Left cardiac atrium (tissue), 4 donors: ENCODE measurements at places on chromosomes 12 and 14. TPM values are rescaled to one million over a fixed set of nuclear protein-coding genes. Genes with fewer than 3 reads are reported as not detected.
A peak's percentile ranks its signal among the peaks of the same experiment; 100 is the strongest.

DNA sequence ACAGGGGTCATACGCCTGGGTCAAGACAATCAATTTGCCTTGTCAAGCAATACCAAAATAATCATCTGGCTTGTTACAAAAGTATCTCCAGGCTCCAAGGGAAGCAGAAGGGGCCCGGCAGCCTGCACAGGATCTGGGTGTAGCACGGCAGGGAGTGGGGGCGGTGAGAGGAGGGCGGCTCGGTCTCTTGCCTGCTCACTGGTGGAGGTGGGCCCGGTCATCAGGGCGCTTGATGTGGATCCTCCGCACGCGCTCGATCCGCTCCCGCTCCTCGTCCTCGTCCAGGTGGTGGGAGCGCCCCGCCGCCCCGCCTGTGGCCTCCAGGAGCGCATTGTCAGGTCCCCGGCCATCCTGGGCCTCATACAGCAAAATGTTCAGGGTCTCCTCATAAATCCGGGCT, 25.7 kb downstream of the KCTD10 start:
- DNase-seq: no peak

DNA sequence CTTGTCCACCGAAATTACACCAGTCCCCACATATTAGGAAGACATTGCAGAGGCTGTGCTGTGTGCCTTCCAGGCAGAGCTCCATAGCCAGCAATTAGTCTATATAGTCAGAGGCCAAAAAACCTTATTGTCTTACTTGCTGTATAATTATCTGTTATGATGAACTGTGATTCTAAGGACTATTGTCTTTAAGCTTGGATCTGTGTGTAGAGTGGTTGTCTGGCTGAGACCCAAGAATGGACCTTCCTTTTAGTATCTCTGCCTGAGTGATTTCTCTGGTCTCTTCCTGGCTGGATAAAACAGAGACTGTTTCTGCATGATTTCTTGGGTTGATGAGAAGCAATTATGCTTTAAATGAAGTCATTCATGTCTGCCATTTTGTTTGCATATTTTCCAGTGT, 465.3 kb downstream of the PRKD1 start:
- no peak for DNase-seq

DNA sequence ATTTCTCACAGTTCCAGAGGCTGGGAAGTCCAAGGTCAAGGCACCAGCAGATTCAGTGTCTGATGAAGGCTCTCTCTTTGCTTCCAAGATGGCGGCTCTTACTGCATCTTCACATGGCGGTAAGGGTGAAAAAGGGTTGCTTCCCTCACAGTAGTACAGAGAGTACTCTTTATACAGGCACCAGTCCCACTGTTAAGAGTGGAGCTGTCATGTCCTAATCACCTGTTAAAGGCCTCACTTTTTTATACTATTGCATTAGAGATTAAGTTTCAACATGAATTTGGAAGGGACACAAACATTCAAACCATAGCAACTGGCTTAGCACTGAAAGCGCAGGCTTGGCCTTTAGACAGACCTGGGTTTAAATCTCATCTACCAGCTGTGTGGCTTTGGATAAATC, 50.0 kb upstream of the TCL1A start:
- DNase-seq: no peak

DNA sequence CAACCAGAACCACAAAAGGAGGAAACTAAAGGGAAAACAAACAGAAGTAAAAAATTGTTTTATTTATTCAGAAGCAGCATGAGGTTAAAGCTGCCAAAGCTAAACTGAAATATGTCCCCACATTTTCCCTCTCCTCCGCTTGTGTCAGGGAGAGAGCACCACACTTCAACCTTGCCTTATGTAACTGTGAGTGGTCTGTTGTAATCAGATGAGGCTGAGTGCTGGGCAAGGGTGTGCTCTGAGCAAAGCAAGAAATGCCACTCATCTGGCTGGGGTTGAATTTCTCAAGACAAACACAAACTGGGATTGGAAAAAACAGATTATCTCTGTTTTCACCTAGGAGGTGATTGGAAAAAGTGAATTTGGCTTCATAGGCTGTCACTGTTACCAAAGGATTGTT, 12.2 kb downstream of the CAPZA3 start:
- no peak for DNase-seq

Gene C14orf119
- total RNA-seq: 30.8 TPM

- no peak for DNase-seq
Observed at GRCh38 chr12:91422127-91422526, 239.5 kb upstream of the DCN start.

Gene BRF1
- 18.8 TPM for total RNA-seq

Gene KRT71
- total RNA-seq: not detected

- no peak for DNase-seq
Observed at GRCh38 chr14:19801118-19801464, 2.5 kb upstream of the OR4N2 start.

Gene GLI1
- 0.97 TPM for total RNA-seq

GRCh38 chr14:79246173-79246572, 965.1 kb downstream of the DIO2 start:
- DNase-seq: no peak

DNA sequence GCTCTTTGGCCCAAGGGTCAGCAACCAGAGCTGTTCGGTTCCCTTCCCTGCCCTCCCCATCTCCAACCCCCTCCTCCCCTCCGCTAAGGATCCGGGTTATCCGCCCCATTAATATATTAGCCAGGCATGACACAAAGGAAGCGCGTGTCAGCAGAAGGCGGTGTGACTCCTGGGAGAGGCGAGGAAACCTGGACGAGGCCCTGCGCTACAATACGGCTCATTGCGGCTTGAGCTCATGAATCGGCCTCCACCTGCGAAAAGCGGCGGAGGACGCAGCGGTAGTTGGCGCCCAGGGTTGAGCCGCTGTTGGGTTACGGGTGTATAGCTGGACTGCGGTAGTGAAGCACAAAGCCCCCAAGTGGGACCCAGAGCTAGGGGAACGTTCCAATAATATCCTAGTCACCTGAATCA, 9.9 kb downstream of the FOXA1 start:
- DNase-seq: no peak

DNA sequence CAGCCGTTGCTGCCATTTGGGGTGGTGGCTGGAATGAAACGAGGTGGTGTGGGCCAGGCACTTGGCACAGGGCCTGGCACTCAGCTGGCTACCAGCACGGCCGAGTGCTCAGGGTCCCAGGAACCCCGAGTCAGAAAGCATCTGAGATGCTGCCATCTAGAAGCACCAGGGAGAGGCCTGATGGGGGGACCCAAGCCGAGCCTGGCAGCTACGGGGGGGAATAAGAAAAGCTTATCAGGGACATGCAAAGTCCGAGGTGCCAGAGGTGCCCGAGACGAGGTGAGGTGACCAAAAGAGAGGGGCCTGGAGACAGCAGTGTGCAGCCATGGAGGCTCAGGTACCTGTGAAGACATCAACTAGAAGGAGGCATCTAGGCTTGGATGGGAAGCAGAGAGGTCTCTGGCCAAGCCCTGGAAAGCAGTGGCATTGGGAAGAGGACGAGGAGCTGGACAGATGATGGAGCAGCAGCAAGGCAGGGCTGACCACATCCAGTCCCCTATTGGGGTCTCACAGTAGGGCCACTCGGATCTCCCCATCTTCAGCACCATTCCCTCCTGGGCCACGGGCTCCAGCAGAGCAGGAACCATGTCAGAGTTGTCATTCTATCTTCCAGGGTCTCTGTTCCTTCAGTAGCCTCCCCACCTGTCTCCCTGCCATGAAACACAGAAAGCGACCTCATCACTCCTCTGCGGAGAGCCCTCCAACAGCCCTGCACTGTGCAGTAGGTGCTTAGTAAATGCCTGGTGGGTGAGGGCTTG, 59.3 kb upstream of the DIO3 start:
- DNase-seq: peak; percentile 6

GRCh38 chr12:28017873-28018255, 45.3 kb upstream of the PTHLH start:
- DNase-seq: no peak

Gene DCN
- total RNA-seq: 1,437 TPM
